Left renal cortex interstitium (tissue), 4 donors: ENCODE measurements at places on chromosomes 1 and 21.

GRCh38 chr1:1900883-1901640 lies 10.2 kb upstream of the GNB1 start:
- DNase-seq = no peak

DNA sequence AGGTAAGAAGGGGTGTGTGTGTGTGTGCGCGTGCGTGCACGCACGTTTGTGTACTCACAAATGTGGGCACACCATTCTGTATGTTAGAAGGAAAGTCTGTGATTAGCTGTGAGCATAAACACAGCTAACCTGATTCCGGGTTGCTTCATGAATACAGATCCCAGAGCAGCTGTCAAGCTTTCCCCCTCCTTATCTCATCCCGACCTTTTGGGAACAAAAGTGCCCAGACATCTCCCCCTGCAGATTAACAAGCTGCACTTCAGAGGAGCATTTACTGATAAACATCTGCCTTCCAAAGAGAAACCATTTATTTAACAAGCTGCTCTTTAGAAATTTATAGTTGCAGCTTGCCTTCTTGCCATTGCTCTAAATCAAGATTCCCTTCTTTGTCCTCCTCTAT lies 97.0 kb downstream of the MT1HL1 start:
- no peak for DNase-seq

- DNase-seq = no peak
Observed at GRCh38 chr1:221241592-221241991, 362.3 kb downstream of the HLX start.

- DNase-seq = no peak
Observed at GRCh38 chr1:240171907-240172306, 80.2 kb downstream of the FMN2 start.

DNA sequence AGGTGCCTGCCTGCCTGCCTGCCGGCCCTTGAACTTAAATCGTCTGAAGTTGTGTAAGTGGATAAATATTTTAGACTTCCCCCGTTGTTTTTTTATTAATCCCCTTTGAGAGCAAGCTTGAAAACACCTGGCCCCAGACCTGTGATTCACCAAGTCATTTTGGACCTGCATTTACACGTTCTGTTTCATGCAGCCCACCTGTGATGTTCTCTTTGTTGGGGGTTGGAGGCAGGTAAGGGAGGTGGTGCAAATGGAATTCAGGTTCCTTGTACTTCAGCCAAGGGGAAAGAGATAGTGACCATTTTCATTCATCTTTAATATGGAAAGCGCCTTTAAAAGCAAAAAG lies 1.2 kb downstream of the SLC37A1 start:
- no peak for DNase-seq

- DNase-seq = no peak
Observed at GRCh38 chr1:72432645-72433267, 150.4 kb upstream of the NEGR1 start.

GRCh38 chr1:245154429-245155271 lies at the start of gene KIF26B:
TSS of gene KIF26B (plus strand) at chr1:245154985. CDS start at chr1:245155425, 440 bp downstream.
- no peak for DNase-seq

DNA sequence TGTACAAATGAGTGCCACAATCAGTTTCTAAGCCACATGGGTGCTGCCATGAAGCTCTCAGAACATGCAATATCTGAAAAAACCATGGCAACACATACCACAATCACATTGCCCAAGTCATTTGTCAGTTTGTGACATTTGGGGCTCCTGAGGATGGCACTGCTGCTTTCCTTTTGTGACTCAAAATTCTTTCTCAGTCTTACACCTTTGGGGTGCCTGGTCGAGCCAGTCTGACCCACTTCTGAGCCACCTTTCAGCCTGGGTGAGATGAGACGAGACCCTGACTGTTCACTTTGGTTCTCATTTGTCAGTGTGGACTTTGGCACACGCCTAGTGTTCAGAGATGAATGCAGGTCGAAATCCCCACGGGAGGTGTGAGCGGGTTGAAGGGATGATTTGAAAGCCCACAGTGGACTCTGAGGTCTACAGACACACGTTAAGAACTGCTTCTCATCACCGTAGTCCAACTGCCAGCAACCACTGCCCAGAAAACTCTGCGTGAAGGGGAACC lies 8.0 kb downstream of the BATF3 start:
- no peak for DNase-seq

DNA sequence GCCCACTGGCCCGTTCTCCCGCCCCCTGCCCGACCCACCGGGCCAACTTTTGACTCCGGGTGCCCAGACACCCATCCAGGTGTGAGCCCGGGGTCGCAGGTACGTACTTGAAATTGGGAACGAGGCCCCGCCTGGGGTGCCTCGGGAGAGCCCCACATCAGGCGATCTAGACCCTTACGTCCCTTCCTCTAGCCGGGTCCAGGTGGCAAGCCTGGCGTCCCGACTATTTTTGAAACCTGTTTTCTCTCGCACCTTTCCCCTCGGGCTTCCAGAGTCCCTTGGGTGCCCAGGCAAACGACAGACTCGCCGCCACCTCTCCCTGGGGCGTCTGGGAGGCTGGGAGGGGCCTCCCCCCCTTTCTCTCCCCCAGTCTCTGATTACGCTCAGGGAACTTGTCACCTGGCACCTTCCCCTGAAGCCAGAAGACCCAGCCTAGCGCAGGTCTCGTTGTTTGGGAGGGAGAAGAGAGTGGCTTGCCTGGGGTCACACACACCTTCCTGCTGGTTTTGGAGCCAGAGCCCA lies 898 bp downstream of the LDLRAP1 start:
- DNase-seq = no peak

DNA sequence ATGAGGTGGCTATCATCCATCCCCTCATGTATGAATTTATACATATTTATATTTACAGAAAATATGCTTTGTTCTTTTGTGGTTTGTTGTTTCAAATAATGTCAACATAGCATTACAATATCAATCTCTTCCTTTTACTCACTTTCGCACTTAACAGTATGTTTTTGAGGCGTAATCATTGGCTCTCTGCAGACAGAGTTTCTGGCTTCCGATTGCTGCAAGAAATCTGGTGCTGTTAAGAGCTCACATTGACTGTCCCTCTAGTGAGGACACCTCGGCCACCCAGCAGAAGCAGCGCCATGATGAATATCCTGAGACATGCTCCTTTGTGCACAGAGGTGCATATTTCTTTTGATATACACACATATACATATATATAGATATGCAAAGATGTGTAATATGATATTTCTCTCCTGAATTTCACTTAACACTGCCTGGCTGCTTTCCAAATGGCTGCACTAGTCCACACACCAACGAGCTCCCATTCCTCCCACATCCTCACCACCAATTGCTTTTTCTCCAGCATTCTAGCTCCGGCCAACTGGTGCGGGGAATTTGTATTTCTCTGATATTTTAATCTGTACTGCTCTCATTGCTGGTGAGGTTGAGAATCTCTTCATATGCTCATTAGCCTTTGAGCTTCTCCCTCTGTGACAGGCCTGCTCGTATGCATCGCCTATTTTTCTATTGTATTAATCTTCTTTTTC lies 248.4 kb downstream of the SIPA1L2 start:
- no peak for DNase-seq

GRCh38 chr1:33039840-33040239 lies 3.2 kb upstream of the AK2 start:
- no peak for DNase-seq
